ENCODE measurements at places on chromosomes 1 and 21.

- no peak for DNase-seq
Measured at GRCh38 chr21:27206368-27206982, 239.6 kb upstream of the ADAMTS5 start.

GRCh38 chr21:19123053-19123452 is 719.5 kb upstream of the TMPRSS15 start:
- DNase-seq, result no peak

DNA sequence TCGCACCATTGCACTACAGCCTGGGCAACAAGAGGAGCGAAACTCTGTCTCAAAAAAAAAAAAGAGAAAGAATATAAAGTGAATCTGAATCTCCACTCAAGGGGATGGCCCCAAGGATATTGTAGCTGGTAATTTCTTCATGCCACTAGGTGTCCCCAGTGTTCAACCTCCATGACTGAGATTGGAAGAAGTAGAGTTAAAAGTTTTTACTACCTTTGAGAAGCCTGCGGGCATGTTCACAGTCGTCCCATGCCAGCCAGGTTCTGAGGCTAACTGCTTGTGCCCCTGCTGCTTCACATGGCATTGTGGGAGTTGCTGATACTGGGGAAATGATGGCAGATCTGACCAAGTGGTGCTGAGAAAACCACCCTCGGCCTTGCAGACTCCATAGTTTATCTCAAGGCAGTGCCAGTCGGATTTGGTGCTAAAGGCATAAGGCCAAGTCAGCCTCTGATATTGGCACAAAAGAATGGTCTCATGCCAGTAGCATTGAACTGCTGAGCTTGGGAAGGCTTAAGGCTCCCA is 10.8 kb upstream of the SHISA4 start:
- peak; percentile 58 for DNase-seq

GRCh38 chr1:94011709-94012595 is 102.7 kb upstream of the GCLM start:
- peak; percentile 62 for DNase-seq

- no peak for DNase-seq
Measured at GRCh38 chr1:234499943-234500245, 20.9 kb upstream of the TARBP1 start.

DNA sequence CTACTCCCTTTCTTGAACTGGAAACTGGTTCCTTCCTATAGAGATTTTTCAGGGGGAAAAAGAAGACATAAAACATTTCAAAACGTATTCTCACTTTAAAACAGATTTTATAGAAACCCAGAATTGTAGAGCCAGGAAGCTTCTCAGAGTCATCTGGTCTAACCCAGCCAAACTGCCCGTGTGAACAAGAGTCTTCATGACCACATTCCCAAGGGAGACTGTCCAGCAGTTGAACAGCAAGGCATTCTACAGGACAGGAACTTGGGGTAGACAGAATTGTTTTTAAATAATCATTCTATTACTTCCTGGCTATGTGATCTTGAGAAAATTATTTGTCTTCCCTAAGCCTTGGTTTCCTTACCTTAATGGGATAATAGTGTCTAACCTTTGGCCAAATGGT is 163.5 kb upstream of the IVNS1ABP start:
- DNase-seq, result no peak

DNA sequence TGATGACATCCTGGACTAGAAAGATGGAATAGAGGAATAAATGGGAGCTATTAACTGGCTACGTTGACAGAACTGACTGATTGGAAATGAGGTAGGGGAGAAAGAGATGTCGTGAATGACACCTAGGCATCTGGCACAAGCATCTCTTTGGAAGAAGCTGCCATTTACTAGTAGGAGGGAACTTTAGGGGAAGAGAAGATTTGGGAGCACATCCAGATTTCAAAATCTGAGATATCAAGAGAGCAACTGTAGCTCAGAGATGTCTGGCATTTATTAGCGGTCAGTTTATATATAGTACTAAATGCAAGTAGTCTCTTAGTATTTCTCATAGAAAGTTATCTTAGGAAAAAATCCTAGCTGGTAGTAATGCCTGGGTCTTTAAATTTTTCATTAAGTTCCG is 131.9 kb upstream of the C1orf105 start:
- no peak for DNase-seq

DNA sequence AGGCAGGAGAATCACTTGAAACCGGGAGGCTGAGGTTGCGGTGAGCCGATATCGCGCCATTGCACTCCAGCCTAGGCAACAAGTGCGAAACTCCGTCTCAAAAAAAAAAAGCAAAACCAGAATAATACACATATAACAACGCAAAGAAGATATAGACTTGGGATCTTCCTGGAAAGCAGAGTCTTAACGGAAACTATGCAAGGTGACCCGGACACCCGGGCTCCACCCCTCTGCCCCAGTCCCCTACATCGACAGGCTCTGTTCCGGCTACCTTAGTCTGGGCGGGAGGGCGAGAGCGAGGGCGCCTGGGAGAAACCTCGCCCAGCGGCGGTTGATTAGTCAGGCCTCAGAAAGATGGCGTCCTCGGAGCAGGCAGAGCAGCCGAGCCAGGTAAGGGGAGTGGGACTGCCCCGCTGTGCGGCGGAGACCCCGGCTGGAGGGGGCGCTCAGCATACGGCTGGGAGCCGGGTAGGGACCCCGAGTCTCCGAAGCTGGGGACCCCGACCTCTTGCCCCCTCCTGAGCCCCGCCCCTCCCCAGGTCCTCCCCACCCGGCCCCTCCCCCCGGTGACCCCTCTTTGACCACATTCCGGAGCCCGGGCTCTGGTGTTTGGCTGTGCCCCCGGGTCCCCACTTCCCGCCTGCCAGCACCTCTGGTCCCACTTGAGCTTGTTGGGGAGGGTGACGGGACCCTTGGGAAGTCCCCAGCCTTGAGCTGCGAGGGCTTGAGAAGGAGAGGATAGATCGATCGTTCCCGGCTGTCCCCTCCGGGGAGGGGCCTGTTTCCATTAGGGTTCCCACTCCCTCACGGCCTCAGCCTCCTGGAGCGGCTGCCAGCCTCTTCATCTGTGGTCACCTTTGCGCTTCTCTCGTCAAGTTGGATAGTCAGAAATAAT is at the start of gene PEX14:
Gene PEX14 (plus strand): TSS at position 338 of the 895 bp plus-strand sequence. CDS start 17 bp downstream, at position 355.
- peak; percentile 96 for DNase-seq

DNA sequence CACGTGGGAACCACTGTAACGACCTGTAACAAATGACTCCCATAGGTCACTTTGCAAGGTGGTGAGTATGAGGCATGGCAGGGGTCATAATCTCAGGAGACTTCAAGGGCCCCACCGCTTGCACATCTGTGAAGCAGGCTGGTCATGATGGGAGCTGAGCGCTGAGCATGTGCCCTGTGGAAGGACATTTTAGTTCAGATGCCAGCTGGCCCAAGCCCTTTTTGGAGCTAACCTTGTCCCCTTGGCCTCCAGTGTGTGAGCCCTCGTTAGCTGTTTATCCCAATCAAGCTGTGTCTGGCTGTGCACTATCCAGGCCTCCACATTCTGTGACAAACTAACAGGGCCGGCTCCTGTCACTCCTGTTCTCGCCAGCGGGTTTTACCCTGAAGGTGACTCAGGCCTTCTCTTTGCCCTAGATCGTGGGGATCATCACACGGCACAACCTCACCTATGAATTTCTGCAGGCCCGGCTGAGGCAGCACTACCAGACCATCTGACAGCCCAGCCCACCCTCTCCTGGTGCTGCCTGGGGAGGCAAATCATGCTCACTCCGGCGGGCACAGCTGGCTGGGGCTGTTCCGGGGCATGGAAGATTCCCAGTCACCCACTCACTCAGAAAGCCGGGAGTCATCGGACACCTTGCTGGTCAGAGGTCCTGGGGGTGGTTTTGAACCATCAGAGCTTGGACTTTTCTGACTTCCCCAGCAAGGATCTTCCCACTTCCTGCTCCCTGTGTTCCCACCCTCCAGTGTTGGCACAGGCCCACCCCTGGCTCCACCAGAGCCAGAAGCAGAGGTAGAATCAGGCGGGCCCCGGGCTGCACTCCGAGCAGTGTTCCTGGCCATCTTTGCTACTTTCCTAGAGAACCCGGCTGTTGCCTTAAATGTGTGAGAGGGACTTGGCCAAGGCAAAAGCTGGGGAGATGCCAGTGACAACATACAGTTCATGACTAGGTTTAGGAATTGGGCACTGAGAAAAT is 7.6 kb downstream of the NPPA start:
- DNase-seq, result no peak

GRCh38 chr1:205813755-205814058 is 709 bp upstream of the SLC41A1 start:
- DNase-seq, result no peak

Data from DMS53 (cell line).